Inflammatory macrophage treated with lipopolysaccharide for 1 hour (primary cell): ENCODE measurements at places on chromosomes 12 and 14.

- peak; percentile 55 for DNase-seq
These were observed 94.8 kb downstream of the LRP6 start for GRCh38 chr12:12171991-12172511.

GRCh38 chr12:89319122-89319521 is 33.2 kb downstream of the DUSP6 start:
- DNase-seq: no peak

DNA sequence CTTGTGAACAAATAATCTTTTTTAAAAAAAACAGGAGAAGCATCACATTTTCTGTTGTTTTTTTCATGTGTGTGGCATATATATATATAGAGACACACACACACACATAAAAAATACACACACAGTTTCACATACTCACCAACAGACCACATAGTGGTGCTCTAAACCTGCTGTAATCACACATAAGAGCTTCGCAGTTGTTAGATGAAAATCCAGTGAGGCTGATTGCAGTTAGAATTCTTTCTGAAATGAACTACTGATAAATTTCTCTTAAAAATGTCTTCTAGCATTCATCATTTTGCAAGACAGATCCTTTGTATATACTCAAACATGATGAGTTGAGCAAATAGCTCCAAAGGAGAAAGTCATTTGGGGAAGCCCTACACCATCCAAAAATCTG is 434.3 kb upstream of the STXBP6 start:
- DNase-seq: no peak

GRCh38 chr14:95496111-95496681 is 20.3 kb downstream of the SYNE3 start:
- no peak for DNase-seq

DNA sequence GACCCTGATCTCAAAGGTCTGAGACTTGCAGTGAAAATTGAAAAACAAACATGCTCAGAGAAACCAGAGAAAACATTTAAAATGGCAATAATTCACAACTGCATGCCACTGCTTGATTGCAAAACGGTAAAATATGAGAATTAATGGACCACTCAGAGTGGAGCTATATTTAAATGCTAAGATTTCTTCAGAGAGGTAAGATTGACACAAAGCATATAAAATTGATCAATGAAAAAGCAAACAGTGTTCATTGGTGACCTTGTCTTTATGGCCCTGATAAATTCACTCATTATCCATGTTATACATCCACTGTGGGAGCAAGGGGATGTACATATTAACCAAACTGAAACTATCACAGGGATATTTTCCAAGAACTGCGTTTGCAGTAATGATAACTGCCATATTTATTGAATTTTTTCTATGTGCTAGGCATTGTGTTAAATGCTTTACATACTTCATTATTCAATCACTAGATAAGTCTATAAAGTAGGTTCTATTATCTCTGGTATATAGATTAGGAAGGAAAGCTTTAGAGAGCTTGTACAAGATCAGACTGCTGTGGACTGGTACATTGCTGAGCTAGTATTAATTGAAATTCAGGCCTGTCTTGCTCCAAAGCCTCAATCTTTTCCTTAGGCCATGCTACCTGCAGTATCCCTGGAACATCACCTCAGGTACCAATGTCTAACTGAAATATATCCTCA is 113.9 kb upstream of the LMO3 start:
- DNase-seq: no peak

DNA sequence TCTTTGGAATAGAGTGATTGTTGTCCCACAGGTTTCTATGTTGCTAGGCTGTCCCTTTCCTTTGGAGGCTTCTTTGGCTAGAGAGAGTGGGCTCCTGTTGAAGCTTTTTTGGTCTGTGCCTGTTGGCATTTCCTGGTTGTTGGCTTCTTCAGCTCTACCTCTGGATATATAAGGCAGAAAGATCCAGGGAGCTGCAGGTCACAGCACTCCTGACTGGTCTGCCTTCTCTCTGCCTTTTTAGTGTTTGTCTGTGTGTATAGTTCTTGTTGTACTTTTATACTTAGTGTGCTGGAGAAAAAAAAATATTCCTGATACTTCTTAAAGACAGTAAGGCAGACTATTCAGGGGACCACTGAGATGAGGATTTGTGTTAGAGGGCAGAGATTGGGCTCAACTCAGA is 202.7 kb downstream of the FBXL14 start:
- DNase-seq: no peak

DNA sequence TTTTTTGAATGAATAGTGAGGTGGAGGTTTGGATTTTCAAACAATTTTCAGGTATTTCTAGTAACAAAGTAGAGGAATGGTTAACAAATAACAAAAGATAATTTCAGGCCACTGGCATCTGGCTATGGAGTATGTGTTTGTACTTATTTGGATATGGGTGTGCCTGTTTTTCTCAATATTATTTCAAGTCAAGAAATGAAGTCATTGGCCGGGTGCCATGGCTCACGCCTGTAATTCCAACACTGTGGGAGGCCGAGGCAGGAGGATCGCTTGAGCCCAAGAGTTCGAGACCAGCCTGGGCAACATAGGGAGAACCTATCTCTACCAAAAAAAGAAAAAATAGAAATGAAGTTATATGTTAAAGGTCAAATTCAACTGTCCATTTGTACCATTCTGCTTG is 13.9 kb downstream of the SLC35E3 start:
- no peak for DNase-seq

DNA sequence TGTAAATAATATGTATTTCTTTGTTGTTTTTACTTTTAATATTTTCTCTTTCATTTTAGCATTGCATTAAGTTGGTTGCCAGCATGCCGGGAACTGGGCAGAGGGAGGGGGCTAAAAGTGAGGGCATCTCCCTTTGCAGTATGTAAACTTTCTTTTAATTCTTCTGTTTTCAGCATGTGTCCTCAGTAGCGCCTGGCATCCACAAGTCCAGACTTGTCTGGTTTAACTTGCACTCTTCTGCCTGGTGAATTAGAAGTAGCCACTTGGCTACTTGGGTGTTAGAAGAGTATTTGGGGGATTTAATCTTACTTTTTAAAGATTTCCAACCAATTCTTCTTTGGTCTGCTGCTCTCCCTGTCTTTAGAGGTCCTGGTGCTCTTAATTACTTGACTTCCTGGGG is 117.2 kb upstream of the SCAF11 start:
- no peak for DNase-seq

DNA sequence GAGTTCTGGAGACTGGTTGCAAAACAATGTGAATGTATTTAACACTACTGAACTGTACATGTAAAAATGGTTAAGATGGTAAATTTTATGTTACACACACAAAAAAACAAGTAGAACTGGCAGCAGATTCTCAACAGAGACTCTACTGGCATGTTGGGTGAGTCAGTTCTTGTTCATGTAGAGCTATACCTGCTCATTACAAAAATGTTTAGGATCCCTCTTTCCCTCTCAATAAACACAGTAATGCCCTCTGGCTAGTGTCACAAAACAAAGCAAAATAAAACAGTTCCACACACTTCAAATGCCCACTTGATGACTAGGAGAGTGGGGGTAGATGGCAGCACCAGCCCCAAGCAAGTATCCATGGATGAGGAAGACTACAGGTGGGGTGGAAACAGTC is 13.7 kb upstream of the ZNF740 start:
- no peak for DNase-seq

- peak; percentile 24 for DNase-seq
These were observed 101.2 kb upstream of the STXBP6 start for GRCh38 chr14:25150934-25151790.

- no peak for DNase-seq
These were observed 115.7 kb downstream of the RASSF9 start for GRCh38 chr12:85720308-85721033.

DNA sequence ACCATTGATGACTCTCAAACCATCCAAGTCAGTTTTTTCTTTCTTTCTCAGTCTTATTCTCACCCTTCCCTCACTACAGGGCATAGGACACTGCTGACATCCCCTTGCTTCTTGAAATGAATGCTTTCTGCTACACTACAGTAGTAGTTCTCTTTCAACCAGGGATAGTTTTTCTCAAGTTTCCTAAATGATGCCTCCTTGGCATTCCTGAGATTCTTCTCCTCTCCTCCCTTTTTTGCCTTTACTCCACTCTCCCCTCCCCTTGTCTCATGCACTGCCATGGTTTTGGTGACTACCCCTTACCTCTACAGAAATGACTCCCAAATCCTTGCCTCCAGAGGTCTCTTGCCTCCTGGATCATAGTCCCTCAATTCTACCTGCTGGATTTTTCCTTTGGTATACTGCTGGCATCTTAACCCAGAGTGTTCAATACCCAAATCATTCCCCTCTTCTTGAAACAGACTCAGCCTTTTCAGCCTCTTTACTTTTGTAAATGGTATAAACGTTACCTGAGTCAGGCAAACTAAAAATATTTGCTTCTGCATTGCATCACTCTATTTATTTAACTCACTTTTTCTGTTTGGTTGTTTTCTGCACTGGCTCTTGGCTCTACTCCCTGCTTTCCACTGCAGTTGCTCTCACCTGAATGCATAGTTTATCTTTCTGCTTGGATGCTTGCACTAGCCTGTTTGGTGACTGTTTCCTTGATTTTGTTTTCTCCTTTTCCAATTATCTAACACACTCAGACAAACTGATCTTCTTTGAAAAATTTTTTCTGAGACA is 211.6 kb upstream of the IGF1 start:
- no peak for DNase-seq

- no peak for DNase-seq
These were observed 130.1 kb downstream of the GLT1D1 start for GRCh38 chr12:128983371-128983770.

DNA sequence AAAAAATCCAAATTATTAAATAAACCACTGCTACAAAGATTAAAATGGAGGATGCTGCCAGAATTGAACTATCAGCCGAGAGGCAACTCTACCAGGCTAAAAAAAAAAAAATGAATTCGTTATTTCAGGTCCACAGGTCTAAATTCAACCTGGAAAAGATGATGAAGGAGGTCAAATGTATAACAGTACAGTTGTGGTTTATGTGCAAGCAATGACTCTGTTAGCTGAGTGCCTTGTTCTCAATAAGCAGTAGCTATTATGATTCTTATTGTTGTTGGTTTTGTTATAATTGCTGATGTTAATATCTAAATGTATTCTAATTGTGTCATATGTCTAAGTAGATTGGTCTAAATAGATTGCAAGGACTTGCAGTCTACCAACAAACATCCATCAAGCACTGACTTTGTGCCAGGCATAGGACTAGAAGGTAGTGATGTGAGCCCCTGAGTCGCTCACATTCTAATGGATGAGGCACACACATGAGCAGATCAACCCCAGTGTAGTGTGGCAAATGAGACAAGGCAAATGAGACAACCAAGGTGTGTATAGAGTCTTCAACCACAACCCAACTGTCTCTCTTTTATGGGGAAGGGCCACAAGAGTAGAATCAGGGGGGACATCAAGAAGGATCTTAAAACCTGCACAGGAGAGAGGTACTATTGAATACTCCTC is 77.0 kb upstream of the PLEKHG7 start:
- DNase-seq: no peak

DNA sequence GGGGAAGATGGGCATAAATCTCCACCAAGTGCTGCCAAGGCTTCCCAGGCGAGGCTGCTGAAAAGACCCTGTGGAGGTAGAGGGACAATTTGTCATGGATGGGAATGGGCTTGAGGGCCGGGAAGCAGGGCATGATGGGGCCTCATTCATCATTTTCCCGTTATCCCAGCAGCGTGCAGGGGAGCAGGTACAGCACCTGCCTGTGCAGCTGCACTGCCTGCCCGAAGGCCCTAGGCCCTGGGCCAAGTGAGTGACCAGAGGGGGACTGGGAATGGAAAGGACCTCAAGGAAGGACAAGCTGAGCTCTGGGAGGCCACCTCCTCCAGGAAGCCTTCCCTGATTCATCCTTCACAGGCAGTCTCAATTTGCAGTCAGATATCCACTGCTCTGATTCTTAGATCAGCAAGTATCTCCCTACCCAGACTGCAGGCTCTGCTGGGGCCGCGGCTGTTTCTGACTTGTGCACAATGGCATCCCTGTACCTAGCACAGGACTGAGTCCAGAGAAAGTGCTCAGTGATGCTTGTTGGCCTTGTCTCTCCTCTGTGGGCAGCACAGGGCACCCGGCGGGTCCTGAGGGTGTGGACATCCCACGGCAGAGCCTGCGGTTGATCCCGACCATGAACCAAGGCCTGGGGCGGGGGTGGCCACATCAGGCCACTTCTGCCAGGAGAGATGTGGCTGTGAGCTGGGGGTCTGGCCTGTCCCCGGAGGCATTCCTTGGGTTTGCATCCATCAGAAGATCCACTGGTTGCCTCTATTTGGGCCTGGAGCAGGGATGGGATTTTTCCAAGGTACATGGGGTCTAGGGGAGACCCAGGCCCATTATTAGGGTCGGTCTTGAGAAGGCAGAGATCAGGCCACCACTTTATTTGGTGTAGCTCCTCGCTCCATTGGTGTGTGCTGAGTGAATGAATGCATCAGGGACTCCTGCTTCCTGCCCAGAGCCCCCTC is 167.3 kb upstream of the RTL1 start:
- no peak for DNase-seq

DNA sequence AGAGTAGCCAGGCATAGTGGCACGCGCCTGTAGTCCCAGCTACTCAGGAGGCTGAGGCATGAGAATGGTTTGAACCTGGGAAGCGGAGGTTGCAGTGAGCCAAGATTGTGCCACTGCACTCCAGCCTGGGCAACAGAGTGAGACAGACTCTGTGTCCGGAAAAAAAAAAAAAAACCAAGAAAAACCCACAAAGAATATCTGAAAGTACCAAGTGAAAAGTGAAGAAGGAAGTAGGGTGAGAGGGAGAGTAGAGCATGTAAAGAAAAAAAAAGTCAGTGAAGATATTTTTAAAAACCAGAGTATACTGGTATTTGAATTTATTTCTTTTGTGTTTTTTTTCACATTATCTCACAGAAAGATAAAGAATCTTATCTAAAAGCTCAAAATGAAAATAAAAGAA is 43.3 kb upstream of the ISM2 start:
- no peak for DNase-seq
